ENCODE measurements at places on chromosomes 13 and 19. TPM values are rescaled to one million over a fixed set of nuclear protein-coding genes. Genes with fewer than 3 reads are reported as not detected.

KIR2DL4 gene
- not detected for total RNA-seq

CCDC169 gene
- 0.68 TPM for total RNA-seq

- no peak for DNase-seq
These were observed 35.6 kb upstream of the TMTC4 start for GRCh38 chr13:100710176-100710575.

TGDS gene
- total RNA-seq = 6.0 TPM

DNA sequence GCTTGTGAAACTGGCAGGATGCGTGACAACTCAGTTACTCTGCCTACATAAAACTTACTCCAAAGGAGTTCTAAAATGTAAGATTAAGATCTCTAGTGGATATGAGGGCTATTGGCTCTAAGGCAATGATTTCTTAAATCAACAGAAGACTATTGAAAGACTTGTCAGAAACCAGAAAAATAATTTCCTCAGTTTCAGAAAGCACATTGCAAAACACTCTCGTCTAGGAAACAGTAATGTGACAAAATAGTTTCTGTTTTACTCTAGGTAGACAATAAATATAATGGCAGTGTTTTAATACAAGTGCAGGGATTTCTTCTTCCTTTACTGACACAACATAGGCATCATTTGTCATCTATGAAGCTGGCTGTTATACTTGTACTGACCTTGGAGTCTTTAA is 230.1 kb downstream of the KCTD12 start:
- DNase-seq = no peak

- DNase-seq = no peak
These were observed 4.7 kb upstream of the IRS2 start for GRCh38 chr13:109790942-109791605.

DNA sequence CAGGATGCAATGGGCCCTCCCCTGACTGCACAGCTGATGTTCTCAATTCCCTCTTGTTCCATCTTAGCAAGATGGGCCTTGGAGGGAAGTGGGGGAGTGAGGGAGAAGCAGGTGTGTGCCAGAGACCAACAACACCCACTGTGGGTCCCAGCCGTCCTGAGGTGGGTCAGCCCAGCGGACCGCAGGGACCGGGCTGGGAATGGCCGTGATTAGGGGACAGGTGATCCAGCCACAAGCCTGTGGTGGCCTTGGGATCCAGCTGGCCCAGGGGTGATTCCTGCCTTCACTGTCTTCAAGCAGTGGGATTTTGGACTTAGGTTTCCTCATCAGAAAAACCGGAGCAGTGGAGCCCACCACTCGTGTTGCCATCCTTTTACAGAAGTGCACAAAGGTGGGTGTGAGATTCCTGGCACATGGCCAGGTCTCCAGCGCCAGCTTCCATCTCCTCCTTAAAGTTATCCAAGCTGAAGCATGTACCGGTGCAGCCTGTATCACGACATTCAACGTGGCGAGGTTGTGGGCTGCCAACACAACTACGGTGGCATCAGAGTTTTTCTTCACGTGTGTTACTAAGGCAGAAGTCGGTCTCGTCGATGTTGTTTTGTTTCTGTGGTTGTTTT is 9.0 kb upstream of the ATP11A start:
- no peak for DNase-seq

GRCh38 chr19:35088131-35088913 is 27.3 kb upstream of the FXYD3 start:
- DNase-seq = no peak

DNA sequence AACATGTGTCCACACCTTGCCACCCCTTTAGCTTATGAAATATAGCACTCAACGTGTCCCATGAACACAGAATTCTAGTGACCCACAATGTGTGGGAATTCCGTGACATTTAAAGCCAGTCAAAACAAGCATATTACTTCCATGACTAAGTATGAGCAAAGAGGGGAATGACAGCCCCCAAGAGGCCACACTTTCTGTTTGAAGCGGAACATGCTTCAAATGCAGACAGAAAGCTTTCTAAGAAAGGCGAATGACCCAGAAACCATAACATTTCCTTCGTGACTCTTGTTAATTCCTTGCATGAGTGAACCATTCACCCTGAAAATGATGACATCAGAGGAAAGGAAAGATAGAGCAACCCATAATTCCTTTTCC is 122.0 kb upstream of the FNDC3A start:
- no peak for DNase-seq

- DNase-seq = peak; percentile 81
These were observed at the start of gene BRD4 for GRCh38 chr19:15332311-15332996. BRD4 (minus strand) TSS chr19:15332539; CDS start chr19:15273099, 59,440 bp downstream.

DNA sequence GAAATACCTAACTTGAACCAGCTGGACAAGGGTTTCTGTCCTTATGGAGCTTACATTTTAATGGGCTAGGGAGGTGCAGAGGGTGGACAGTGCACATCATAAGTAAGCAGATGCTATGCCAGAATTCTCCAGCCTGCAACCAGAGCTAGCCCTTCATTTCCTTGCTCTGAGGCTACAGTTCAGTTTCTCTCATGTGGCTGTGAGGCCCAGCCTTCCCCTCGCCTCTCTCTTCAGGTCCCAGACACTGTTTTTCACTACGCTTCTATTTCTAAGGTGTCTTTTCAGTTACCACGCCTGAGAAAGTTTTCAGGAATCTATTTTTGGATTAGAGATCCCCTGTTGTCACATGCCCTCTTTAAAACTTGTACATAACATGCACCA is 141.9 kb downstream of the PCCA start:
- DNase-seq = no peak

DNA sequence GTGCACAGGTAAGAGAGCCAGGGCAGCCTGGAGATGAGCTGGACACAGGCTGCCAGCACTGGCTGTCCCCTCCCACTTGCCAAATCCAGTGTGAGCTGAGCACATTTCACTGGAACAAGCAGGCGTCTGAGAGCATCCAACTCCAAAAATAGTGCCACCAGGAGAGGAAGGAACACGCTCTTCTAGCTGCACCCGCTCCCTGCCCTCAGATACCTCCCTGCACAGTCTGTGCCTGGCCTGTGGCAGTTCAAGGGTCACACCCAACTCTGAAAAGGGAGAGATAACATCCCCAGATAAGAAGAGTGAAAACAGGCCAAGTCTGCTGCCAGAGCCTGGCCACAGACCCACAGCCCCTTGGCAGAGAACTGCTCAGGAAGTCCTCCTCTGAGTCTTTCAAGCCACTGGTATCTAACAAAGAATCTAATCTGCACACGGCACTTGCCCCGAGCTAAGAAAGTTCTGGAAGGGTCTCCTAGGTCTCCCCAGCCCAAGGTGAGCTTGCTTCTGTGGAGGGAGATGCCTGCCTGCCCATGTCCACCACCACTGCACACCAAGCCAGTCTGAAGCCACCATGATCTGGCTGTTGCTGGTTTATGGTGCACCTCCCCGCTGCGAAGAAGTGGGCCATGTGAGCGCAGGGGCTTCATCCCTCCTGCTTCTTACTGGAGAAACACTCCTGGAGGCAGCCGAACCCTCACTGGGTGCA is 14.7 kb downstream of the ELL start:
- DNase-seq = peak; percentile 53

ACTMAP gene
- total RNA-seq = 4.2 TPM

GRCh38 chr13:44104969-44105368 is 225.3 kb downstream of the LACC1 start:
- DNase-seq = no peak

- DNase-seq = no peak
These were observed 15.4 kb downstream of the TLE5 start for GRCh38 chr19:3046698-3047495.

DNA sequence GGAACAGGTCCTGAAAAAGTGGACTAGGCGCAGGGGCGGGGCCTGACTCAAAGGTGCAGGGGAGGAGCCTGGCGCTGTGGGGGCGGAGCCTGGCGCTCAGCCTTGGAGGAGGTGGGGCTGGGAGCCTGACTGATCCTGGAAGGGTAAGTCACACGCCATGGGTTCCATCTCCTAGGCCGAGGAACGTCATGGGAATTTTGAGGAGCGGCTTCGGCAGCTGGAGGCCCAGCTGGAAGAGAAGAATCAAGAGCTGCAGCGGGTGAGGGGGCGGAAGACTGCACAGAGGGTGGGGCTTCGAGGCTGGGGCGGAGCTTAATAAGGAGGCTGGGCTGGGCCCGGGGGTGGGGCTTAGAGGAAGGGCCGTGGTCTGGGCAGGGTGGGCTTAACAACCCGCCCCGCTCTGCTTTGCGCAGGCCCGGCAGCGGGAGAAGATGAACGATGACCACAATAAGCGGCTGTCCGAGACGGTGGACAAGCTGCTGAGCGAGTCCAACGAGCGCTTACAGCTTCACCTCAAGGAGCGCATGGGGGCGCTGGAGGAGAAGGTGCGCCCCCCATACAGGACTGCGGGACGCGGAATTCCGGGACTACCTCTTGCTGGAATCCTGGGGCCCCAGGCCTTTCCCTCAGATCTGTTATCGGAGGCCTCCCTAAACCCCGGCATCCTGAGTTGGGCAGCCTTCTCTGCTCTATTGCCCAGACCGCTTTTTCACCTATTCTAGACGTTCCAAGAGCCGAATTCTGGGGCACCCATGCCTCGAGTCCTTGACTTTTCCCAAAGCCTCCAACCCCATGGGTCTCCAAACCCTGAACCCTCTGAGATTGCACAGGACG is 14.5 kb downstream of the PPFIA3 start:
- DNase-seq = peak; percentile 79

ACP5 gene
- 4.5 TPM for total RNA-seq

Measured in left cardiac atrium (tissue), 4 donors.